GDM1 (cell line): ENCODE measurements at places on chromosomes 12 and 14.
A peak's percentile ranks its signal among the peaks of the same experiment; 100 is the strongest.

DNA sequence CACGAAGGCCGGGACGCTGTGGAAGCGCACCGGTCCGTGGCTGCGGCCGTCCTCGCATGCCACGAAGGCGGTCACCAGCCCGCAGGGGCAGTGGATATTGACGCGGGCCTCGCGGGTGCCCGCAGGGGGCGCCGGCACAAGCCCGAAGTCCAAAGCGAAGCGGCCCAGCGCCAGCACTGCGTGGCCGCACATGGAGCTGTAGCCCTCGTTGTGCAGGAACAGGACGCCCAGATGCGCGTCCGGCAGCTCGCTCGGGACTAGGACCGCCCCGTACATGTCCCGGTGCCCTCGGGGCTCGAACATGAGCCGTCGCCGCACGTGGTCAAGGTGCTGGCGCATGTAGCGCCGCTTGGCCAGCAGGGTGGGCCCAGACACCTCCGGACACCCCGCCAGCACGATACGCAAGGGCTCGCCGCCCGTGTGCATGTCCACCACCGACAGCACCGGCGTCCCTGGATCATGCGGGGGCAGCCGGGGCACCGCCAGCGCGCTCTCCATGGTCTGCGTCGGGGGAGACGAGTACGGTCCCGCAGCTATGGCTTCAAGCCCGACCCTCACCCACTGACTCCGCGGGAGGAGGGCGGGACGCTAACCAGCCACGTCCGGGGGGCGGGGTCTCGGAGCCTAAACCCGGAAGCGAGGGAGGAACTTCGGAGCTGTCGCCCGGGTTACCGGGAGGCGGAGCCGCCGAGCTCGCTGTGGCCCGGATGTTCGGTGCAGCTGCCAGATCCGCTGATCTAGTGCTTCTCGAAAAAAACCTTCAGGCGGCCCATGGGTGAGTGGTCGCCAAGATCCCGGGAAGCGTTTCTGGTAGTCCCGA is at the start of the genes JKAMP and L3HYPDH:
Gene JKAMP, plus strand, starts transcription at position 699 of the 820 bp plus-strand sequence. Its CDS starts 73 bp downstream, at position 772.
Gene L3HYPDH, minus strand, starts transcription at position 590 of the 820 bp plus-strand sequence. Its CDS starts 92 bp downstream, at position 498.
- peak; percentile 95 for DNase-seq

DNA sequence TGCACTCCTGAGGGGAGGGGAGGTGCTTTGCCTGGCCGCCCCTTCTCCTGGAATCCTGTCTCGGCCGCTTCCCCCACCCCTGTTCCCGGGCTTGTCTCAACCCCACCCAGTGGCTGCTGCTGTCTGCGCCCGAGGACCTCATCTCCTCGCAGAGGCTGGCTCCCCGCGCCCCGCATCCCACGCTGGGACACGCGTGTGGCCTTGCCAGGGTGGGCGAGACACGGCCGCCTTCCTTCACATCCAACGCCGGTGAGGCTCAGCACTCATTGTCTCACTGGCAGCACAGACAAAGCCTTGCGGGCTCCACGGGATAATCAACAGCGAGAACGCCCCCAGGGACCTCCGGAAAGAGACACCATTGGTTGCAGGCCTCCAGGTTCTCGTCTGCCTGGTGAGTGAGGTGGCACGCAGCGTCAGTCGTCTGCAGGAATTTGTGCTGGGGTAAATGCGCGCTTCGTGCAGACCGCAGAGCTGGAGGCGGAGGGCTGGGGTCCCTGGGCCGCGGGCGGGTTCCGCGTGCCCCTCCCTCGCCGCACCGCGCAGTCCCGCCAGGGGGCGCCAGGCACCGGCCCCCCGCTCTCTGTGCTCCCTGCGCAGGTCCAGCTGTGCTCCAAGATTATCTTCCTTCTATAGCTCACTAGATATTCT is 26.8 kb downstream of the CCDC177 start:
- DNase-seq, result no peak

- DNase-seq, result peak; percentile 44
Measured at GRCh38 chr12:94147991-94148738, at the start of gene PLXNC1. Gene PLXNC1 (plus strand): TSS chr12:94148577. CDS start chr12:94148972, 395 bp downstream.

- DNase-seq, result no peak
Measured at GRCh38 chr12:127654383-127654985, 612.5 kb upstream of the TMEM132C start.

DNA sequence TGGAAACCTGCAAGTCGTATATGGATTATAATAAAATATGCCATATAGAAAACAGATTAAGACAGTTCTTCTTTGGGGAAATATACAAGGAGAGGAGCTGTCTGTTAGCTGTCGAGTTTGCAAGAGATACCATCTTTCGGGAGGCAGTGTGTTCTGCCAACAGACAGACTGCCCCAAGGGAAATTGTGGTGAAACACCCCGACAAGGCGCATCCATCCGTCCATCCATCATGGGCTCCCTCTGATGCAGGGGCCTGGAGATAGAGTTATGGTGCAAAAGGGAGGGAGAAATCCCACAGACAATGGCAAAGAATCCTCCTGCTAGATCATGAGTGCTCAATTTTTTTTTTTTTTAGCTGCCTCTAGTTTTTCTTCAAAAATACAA is 156.3 kb downstream of the DPF3 start:
- no peak for DNase-seq

DNA sequence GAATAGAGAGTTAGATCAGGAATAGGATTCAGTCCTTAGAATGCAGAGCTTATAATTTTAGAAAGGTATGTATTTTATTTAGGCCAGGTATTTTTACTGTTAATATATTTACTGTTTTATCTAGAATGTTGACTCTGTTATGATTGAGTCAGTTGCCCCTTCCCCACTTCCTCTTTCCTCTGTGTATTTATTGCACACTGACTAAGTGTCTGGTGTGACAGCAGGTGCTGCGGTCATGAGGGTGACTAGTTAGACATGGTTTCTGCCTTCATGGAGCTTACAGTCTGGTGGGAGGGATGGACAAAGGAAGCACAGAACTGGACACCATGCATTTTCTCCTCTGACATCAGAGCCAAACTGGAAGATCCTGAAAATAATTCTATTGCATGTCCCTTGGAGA is 159.8 kb downstream of the CACNA1C start:
- no peak for DNase-seq

DNA sequence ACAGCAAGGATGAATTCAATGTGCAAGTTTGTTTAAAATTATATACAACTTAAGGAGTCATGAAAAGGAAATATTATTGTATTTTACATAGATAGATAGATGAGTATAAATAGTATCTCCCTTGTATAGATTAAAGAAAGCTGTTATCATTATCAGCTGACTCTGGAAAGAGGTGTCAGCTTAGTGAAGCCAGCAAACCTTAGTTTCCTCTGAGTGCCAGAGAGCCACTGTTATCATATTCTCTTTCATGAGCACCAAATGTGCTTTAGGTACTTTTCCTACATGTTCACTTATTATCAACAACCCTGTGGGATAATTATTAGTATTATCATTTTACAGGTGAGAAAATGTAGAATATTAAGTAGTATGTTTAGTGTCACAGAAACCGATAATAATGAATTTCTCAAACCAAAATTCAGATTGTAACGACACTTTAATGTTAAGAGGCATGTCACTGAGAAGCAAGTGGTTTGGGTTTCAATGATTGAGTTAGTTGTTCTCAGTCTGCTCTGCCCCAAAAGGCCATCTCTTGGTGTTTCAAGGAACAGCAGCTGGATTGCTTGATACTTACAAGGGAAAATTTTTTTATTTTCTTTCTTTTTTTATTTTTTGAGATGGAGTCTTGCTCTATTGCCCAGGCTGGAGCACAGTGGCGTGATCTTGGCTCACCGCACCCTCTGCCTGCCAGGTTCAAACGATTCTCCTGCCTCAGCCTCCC is 53.7 kb downstream of the PLEKHA5 start:
- no peak for DNase-seq

- DNase-seq, result no peak
Measured at GRCh38 chr12:67910360-67911274, 78.6 kb upstream of the IFNG-AS1 start.

DNA sequence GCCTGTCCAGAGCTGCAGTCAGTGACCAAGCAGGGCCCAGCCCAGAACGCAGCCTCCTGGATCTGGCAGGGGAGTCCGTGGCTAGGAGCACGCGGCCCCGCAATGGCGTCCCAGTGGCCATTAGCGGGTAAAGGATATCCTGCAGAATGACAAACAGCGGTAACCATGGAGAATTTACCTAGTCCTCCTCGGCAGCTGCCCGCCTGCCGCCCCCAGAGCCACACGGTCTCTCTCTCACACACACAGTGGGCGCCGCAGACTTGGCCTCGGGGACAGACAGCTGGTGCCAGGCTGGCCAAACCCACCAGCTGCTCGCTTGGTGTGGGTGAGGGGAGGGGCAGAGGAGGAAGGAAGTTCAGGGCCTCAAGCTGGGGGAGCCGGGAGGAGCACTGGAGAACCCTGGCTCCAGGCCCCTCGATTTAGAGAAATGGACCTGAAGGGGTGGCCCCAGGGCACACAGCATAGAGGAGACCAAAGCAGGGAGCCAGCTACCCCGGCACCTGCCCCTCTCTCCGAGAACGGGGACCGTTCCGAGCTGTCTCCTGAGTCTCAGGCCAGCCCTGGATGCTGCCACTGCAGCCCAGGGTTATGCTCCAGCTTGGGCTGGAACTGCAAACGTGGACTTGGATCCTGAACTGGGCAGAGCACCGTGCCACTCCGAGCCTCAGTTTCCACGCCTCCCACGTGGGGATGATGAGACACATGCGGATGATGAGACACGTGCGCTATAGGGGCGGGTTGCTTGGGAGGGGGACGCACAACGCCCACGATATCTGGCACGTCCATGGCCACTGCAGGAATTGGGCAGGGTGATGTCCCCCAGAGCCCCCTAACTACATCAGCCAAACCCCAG is 3.4 kb downstream of the CDK2AP1 start:
- DNase-seq, result peak; percentile 68

- peak; percentile 0 for DNase-seq
Measured at GRCh38 chr12:14723763-14724162, 27.4 kb upstream of the GUCY2C start.

- peak; percentile 74 for DNase-seq
Measured at GRCh38 chr12:2624543-2625288, 170.1 kb upstream of the FKBP4 start.
